NCI-H524 treated with DMSO at 0.1 percent for 48 hours (cell line): ENCODE measurements at places on chromosomes 2 and 18.

DNA sequence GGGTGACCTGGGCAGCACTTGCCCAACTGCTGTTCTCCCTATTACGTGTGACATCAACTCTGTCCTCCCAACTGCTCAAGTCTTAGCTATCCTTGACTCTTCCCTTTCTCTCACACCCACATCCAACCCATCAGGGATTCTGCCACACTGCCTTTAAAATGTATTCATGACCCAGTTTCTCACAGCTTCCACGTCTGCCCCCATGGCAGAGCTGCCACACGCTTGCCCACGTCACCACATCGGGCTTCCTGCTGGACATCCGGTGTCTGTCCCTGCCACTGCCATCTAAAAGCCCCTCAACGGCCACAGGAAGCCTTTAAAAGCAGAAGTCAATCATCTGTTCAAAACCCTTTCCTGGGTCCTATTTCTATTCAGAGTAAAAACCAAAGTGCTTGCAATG lies 233.1 kb upstream of the POU3F3 start:
- no peak for DNase-seq

DNA sequence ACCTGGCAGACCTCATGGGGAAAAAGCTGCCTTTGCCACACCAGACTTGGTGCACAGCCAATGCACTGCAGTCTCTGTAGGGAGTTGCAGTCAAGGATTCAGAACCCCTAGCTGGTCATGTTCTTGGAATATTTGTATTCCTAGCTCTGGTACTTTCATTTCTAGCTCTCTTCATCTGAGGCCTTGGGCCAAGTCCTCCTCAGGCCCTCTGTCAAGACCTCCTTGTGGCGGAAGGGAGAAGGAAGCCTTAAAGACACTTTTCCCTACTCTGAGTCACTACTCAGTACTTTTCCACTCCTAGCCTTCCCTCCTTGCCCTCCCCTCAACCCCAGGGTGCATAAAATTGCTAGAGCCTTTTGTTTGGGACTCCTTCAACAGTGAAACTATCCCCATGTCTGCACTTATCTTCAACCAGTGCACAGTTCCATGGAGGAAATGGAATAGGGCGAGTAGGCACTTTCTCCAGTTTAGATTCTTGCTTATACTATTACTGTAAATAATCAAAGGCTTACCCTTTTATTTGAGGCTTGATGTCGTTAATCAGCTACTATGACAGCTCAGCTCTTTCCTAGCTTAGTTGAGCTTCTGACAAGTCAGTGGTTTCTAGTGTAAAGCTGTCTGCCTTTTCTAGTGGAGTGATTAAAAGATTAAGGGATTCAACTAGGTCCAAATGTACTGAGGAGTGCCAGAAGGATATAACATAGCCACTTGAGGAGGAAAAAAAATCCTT lies 15.8 kb downstream of the M1AP start:
- DNase-seq: peak; percentile 95

DNA sequence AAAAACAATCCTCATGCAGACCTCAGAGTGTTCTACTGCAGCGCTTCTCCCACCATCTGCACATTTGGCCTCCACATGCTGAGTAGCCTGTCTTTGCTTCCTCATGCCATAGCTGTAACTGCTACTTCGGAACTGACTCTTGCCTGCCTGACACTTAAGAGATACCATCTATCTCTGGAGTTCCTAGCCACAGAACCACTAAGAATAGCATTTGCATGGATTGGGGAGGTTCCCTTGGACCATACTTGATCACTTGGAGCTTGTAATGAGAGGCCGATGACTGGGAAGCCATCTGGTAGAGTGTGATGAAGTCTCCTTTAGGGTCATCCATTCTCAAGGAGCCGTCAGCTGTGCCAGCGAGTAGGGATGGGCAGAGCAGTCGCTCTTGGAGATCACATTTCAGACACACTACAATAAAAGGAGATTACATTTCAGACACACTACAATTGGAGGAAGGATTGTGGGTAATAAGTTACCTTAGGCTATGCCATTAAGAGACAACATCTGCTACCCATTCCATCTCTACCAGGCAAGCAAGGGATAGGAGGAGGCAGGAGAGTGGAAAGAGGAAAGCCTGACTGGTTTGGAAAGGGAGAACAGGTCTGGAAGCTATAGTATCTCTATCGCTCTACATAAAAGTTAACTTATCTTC lies 21.8 kb downstream of the DOK1 start:
- peak; percentile 98 for DNase-seq

DNA sequence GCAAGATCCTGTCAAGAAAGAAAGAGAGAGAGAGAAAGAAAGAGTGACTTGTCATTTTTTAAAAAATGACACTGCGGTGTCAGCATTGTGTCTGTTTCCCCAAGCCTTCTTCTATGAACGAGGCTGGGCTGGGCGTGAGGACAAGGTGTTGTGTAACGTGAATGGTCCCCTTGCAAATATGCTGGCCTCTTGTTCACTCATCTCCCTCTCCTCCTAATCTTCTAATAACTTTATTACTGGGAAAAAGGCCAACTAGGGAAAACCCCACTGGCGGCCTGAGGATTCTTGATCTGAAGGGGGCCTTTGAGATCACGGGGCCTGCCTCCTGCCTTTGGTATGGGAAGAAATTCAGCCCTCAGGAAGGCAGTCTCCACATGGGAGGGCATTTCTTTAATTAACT lies 163.1 kb downstream of the MIB1 start:
- DNase-seq: no peak

DNA sequence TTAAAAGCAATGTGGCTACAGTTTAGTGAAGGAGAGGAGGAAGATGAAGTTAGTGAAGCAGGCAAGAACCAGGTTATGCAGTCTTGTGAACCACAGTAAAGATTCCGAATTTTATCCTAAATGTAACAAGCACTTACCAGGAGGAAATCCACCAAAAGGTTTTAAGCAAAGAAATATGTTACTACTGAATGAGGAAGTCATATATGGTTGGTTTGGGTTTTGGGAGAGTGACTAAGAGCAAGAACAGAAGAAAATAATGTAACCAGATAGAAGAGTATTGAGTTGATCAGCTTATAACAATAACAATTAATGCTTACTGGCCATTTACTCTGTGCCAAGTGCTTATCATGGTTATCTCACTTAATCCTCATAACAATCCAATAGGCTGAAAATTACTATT lies 1.9 kb downstream of the USP37 start:
- no peak for DNase-seq

DNA sequence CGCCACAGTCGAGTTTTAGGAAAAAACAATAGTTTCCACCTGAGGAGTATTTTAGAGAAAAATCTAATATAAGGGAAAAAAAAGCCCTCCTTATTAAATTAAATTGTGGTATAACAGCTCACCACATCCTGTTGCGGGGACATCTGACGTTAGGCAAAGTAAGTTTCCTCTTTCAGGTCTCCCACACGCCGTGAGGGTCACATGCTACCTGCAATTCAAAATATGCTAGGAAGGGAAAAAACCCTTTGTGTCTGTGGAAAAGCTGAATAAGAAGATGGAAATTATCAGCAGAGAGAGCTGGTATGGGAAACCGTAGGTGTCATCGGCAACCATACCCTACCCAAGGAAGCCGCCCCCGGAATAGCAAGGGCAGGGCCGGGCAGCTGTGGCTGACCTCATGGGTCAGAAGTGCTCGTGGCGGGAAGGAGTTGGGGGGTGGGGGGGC lies 128.0 kb downstream of the NFATC1 start:
- no peak for DNase-seq

- no peak for DNase-seq
Measured at GRCh38 chr2:136361521-136361920, 243.6 kb upstream of the CXCR4 start.

GRCh38 chr2:66604976-66605375 lies 170.1 kb downstream of the MEIS1 start:
- DNase-seq: no peak

- no peak for DNase-seq
Measured at GRCh38 chr2:217853301-217853881, 149.4 kb downstream of the TNS1 start.

DNA sequence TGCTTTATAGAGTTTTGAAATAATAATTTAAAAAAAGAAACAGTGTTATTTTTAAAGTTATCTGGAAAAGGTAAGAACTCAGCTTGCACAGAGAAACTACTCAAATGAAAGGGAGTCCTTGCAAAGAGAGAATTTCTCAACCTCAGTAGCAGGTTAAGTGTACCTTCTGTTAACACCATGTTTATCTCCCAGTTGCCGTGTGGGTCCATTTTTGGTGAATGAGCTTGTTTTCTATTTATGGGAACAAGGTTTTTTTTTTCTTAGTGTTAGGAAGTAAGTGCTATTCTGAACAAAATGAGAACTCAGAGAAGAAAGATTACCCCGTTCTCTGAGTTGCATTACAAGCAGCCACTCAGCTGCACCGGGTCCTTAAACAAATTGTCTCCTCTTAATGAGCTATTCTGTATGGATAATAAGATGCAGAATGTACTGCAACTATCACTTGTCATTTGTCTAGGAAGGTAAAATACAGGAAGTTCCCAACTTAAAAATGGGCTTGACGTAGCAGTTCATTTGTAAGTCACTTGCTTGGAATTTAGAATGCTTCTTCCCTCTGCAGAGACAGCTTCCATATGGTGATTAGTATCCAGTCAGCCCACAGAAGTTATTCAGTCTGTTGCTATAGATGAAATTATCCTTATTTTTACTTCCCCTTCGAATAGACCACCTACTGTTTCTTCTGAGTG lies 74.9 kb downstream of the LTBP1 start:
- DNase-seq: no peak

GRCh38 chr18:12630136-12630535 lies 27.8 kb downstream of the SPIRE1 start:
- no peak for DNase-seq

DNA sequence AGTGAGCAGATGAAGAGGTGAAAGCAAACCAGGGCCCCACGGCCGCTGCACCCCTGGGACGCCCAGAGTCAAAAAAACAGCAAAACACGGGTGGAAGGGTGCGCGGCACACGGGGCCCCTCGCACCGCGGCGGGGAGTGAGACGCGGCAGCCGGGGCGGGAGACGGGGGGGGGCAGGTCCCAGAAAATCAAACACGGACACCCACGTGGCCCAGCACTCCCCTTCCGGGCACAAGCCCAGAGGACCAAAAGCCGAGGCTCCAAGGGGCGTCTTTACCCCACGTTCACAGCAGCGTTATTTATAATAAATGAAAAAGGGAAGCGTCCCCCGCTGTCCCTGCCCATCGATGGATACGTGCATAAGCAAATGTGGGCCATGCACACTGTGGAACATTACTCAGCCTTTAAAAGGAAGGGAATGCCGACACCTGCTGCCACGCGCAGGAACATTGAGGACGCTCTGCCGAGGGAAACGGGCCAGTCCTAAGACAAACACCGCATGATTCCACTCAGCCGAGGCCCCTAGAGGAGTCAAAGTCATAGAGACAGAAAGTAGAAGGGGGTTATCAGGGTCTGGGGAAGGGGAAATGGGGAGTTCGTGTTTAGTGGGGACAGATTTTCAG lies 677 bp upstream of the COPS9 start:
- DNase-seq: no peak

- DNase-seq: no peak
Measured at GRCh38 chr2:181129364-181130056, 149.1 kb downstream of the UBE2E3 start.

GRCh38 chr2:156955701-156956100 lies 301.8 kb upstream of the GALNT5 start:
- no peak for DNase-seq

GRCh38 chr2:143480601-143481236 lies 351.5 kb downstream of the ARHGAP15 start:
- no peak for DNase-seq

DNA sequence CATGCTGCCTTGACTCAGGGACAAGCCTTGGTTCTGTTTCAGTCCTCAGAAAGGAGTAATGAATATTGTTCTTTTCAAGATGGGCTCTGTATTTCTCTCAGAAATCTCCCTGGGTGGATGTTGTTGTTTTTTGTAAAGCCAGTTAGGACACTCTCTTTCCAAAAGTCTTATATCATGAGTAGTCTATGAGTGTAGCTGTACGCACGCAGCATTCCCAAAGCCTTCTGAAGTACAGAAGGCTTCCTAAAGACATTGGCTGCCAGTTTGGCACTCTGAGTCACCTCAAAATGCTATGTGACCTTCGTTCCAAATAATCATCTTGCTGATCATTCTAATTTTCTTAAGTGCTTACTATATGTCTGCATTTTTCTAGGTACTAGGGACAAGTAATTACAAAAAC lies 16.7 kb upstream of the GTF2A1L start:
- no peak for DNase-seq

GRCh38 chr2:176291335-176291734 lies 22.1 kb downstream of the MTX2 start:
- no peak for DNase-seq

GRCh38 chr2:6148882-6149281 lies 456.7 kb downstream of the SOX11 start:
- DNase-seq: no peak

DNA sequence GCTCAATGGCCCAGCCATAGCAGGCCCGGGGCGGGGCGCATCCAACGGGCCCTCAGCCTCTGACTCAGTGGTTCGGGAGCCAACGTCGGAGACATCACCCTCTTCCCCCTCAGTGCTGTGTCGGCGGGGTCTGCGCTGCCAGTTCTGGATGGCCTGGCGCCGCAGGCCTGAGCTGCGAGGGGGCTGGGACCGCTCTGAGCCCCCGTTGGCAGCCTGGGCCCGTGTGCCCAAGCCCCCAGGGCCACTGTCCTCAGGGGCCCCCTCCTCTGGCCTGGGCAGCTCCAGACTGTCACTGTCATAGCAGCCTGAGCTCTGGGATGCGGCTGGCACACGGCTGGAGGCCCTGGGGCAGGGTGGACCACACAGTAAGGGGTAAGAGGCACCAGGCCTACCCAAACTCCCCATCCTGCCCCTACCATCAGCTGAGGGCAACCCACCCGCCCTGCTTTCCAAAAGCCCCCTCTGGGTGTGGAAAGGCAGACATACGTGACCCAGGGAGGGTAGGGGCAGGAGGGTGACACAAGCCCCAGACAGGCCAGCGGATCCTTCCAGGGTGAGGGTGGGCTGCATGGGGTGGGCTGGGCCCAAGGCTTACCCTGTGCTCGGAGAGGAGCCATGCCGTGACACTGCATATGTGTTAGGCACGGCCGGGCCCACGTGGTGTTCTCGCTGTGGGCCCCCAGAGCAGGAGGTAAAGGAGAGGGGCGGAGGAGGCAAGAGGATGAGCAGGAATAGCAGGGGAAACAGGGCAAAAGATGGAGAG lies 18.8 kb downstream of the FBXO41 start:
- no peak for DNase-seq

DNA sequence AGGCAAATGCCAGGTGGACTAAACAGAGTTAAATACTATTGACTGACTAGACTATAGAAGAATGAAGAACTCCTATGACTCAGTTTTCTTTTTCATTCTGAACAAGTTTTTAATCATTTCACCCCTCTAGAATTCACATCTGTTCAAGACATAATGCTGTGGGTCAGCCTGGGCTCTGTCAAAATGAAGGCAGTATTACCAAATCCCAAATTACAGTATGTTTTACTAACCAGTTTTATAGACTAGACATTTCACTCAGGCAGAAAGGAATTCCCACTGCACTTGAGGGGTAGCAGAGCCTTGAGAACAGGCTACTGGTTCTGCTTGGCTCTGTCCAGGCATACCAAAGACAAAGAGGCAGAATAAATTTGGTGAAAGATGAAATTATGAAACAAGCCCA lies 511.7 kb downstream of the EPHA4 start:
- DNase-seq: no peak

DNA sequence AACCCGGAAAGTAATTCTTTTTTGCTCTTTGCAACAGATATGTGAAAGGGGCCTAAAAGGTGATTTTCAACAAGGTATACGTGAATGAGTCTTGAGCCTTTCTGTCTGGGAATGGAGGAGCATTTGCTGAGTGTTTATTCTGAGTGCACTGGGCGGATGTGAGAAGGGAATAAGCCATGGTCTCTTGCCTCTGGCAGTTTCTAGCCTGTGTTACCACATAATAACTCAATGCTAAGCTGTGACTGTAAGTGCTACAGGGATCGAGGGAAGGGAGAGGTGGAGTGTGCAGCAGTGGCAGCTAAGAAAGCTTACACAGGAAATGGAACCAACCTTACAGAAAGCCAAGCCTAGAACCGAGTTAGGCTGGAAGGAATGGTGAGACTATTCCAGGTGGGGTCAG lies 444.3 kb downstream of the SLC4A3 start:
- no peak for DNase-seq
